GM19239 (cell line): ENCODE measurements at places on chromosomes 5 and 9.

GRCh38 chr5:179132586-179133355 lies 72.6 kb downstream of the ZNF354C start:
- no peak for DNase-seq

GRCh38 chr9:98241357-98242300 lies 13.8 kb downstream of the TBC1D2 start:
- no peak for DNase-seq

- no peak for DNase-seq
Observed at GRCh38 chr5:35369965-35370790, 139.9 kb upstream of the PRLR start.

GRCh38 chr9:72601615-72602014 lies 80.2 kb downstream of the TMC1 start:
- DNase-seq: no peak

DNA sequence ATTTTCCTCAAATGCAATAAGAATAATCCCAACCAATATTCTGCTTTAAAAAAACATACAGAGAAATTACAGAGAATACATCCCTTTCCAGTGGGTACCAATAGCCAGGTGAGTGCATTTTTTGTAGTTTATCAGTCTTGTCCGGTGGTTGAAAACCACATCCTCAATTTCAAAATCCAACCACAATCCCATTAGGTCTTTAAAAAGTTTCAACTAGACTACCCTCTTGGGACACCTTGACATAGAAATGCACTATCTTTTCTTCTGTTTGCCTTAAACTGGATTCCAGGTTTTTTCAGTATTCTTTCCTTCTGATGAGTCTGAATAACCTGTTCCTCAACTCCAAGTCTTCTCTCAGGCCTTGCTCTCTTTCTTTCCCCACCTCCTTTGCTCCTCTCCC lies 223.3 kb downstream of the NR2F1-AS1 start:
- DNase-seq: no peak

GRCh38 chr9:2227144-2227867 lies 212.2 kb downstream of the SMARCA2 start:
- DNase-seq: no peak

GRCh38 chr9:79470954-79471353 lies 100.8 kb upstream of the TLE4 start:
- DNase-seq: no peak

DNA sequence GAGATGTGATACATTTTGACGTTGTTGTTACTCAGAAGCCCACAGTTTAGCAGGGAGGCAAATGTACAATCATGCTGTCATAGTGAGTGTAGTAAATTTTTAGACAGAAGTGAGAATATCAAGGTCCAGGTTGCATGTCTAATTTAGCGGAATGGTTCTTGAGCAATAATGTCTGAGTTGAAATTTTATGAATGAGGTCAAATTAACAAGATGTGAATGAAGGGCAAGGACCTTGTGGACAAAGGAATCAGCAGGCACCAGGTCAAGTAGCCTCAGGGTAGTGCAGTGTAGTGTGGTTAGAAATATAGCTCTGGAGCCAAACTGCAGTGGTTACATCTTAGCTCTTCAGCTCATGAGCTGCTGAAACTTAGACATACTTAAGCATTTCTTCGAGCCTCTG lies 36.2 kb downstream of the TNFSF8 start:
- DNase-seq: no peak

GRCh38 chr9:28329323-28329722 lies 756.0 kb upstream of the C9orf72 start:
- DNase-seq: no peak

DNA sequence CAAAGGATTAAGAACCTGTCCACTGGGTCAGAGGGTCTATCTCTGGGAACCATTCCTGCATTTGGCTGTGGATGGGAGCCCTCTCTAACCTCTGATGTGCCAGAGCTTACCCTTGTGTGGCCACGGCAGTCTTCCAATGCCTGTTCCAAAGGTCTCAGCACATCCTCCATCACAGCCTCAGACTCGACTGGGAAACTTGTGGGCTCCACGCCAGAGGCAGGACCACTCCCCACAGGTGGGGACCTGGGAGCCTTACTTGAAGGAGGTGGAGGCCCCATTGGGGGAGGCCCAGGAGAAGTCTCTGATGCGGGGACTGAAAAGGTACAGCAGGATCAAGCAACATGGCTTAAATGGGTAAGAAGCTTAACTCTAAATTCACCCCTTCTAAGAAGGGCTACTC lies 4.4 kb downstream of the EIF4EBP3 start:
- no peak for DNase-seq

DNA sequence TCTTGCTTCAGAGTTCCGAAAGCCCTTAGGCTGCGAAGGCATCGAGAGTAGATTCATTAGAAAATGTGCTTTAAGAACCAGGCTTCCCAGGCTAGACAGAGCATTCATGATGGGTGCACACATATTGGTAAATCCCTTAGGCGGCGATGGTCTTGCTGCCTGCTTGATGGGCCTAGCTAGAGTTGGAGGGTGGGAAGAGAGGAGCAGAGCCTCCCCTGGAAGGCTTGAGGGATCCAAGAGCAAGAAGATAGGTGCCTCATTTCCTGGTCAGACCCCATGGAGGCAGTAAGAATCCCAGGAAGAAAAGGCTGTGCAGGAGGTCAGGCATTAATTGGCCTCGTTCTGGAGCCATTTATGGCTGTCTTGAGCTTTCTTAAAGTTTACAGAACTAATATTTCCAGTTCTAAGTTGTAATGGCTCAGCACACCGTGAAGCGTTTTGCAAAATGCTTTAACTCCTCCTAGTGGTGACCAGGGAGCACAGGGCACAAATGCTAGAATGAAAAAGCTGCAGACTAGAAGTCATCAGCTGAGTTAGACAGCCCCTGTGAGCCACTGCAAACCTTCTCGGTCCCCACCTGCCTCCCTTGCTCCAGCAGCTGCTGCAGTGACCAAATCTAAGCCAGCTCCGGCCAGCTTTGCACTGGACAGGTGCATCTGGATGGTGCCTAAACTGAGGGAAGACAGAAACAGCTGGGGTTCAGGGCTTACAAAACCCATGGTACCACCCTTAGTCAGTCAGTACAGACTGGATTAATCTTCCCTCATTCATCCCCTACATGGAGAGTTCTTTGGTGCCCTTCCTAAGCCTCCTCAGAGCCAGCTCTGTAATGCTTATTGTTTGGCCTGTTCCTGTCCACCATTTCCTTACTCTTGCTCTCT lies 14.7 kb downstream of the SLC45A2 start:
- DNase-seq: peak; percentile 42

DNA sequence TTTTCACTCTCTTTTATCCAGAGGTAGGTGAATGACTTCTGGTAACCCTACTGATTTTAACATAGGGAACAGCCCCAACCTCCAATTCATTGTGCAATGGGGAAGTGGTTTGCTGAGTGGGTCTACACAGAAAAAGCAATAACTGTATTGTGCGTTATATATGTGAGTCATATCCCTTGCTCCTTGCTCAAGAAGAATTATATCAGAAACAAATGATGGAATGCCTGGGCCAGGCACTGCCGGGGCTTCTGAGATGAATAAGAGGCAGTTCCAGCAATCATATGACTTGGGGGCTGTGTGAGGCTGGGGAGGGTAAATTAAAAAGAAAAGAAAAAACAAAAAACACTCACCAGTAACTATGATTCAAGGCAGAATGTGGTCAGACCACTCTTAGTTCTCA lies 79.2 kb upstream of the ABCA1 start:
- DNase-seq: no peak

GRCh38 chr5:126354012-126354857 lies 69.0 kb upstream of the GRAMD2B start:
- DNase-seq: peak; percentile 17

DNA sequence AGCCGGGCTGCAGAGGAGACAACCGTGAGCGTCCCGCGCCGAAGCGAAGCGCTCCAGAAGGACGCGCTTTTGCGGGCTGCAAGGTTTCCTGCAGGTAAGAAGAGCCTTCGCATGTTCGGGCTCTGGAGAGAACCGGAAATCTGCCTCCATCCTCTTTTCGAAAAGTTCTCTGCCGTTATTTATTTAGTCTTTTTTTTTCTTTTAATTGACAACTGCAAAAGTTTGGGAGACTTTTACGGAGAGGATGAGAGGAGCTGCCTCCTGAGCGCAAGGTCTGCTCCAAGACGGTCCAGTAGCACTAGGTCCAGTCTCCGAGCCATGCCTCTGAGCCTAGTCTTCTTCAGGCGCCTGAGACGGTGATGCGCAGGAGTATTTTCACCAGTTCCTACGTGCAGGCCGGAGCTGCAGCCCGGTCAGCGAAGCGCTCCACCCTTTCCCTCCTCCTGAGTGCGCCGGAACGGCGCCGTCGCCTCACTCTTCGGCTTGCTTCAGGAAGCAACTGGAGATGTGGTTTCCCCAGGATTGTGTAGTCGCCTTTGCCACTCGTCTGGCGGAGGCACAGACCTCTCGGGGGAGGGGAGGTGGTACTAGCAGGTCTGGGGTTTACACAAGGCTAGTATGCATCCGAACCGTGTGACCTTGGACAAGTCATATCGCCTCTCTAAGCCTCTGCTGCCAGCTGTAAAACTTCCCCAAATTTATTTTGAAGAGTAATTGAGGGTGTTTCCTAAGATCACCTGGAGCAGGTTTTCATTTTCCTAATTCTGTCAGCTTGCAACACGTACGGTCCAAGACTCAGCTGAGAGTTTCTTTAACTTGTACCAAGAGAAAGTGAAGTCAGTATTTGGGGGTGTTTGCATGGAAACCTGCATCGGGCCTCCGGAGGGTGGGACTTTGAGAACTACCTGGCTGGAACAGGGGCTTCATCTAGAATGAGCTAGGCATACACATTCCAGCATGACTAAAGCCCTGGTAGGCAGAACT lies 4.5 kb downstream of the POU4F3 start:
- no peak for DNase-seq

GRCh38 chr9:120877276-120878034 lies 467 bp upstream of the PHF19 start:
- peak; percentile 73 for DNase-seq

- no peak for DNase-seq
Observed at GRCh38 chr9:109681301-109681700, 98.7 kb upstream of the PALM2AKAP2 start.

GRCh38 chr9:63728287-63728686 lies 1556.7 kb downstream of the FOXD4L5 start:
- no peak for DNase-seq

DNA sequence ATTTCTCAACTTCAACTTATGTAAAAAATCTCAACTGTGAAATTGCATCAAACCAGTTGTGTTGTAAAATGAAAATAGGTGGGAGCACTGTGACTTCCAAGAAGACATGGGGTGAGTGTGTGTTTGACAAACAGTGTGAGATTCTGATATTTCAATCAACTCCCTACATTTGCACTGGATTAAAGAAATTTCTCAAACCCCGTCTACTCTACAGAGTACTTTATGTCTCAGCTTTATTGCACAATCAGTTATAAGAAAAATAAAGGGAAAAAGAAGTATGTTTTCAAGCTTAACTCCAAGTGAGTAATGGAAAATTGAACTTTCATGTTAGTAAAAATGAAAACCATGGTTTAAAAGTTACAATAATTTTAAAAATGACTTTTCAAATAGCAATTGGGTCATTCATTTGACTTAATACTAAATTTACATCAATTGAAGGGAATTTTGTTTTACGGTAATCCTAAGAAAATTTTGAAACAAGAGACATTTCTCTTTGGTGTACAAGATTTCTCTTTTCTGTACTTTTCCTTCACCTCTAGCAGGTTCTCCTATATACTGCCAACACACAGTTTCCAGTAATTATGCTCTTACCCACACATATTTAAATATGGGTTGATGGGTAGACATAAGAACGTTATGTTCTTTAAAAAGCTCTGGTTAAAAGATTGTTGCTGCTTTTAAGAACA lies 80.3 kb downstream of the CDO1 start:
- DNase-seq: no peak

- peak; percentile 99 for DNase-seq
Observed at GRCh38 chr9:111631214-111631971, at the start of gene DNAJC25. Gene DNAJC25 (plus strand): TSS chr9:111631334. CDS start chr9:111631408, 74 bp downstream.

GRCh38 chr5:102511666-102512065 lies 12.9 kb upstream of the SLCO6A1 start:
- DNase-seq: no peak

- no peak for DNase-seq
Observed at GRCh38 chr9:93574900-93575795, 1.2 kb upstream of the PHF2 start.

- peak; percentile 53 for DNase-seq
Observed at GRCh38 chr9:129580211-129580915, 40.5 kb downstream of the C9orf50 start.

DNA sequence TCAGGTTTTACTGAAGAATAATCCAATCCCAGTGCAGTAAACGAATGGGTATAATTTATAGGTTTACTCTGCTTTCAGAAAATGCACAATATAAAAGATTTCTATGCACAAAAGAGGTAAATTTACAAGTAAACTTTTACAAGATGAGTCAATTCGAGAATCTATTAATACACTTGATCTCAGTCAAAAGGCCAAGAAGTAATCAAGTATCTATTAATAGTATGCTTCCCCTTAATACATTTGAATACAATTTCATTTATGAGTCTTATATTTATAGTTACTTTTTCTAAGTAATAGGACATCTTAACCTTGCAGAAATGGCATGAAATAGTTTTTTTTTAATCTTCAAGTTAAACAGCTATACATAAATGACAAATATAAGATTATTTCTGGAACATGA lies 355.2 kb upstream of the EFNA5 start:
- no peak for DNase-seq

DNA sequence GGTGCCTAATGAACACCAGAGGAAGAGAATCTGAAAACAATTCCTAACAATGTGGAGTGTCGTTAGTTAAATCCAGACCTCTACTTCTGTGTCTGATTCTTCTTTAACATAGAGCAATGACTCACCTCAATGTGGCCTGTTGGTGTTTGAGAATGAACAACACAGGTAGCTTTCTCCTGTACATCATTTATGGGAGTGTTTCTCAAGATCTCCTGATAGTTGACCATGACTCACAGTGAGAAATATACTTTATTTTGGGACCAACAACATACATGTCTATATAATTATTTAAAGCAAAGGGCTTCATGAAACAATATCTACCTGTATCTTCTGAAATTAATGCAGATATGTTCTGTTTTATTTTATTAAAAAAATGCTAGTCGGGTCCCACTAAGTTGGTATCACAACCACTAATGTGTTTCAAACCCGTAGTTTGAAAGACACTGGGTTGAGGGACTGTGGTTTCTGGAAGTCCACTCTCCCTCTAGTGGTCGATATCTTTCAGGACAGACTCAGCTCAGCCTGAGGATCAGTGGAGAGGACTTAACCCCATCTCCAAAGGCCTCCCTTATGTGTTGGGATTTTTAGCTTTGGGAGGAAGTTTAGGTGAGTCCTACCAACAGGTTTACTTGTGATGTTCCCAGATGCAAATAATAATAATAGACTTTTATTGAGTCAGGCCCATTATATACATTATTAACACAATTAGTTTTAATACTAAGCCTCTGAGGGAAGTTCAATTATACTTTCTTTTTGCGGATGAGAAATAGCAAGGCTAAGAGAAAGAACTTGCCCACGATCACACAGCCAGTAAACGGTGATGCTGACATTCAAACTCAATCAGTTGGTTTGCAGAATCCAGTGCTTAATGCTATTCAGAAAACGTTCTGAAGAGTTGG lies 70.0 kb upstream of the KLF9 start:
- peak; percentile 57 for DNase-seq

DNA sequence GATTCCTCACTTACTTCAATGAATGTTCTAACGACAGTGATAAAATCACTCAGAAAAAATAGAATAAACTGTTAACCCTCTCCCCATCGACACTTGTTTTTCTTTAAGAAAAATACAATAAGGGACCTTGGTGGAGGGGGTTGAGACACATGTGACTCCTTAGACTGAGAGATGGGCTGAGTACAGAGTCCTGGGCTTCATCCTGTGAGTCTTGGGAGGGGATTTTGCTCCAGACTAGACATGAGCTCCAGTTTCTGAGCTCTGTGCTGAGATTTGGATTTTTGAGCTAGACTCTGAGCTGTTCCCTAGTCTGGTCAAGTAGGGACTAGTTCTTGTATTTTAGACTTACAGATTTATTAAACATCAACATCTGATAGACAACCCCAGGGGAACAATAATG lies 241.5 kb upstream of the MVB12B start:
- DNase-seq: no peak
